ENCODE measurements at places on chromosomes 3 and 15.

- no peak for DNase-seq
Observed at GRCh38 chr15:47331829-47332393, 385.4 kb upstream of the SEMA6D start.

GRCh38 chr3:50316657-50317242, 5.8 kb downstream of the HYAL2 start:
- DNase-seq, result no peak

DNA sequence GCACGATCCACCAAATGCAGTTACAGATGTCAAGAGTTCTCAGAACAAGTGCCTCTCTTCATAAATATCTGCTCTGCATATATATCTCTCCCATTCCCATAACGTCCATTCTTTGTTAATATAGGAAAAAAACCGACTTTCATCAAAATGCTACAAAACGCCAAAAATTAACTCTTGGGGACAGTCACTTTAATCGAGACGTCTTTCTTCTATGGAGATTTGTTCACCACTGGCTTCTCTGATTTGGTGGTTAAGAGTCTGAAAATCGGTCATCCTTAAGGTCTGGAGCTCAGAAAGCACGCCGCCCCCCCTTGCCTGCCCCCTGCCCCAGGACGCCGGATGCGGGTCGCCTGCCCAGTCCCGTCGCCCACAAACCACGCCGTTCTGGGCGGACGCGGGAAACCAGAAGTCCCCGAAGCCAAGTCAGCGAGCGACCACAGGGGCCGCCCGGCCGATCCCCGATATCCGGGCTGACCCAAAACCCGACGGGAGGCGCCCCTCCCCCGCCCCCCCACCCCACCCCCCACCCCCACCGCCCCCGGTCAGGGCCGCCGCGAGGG, 252.7 kb downstream of the TJP1 start:
- DNase-seq, result no peak

DNA sequence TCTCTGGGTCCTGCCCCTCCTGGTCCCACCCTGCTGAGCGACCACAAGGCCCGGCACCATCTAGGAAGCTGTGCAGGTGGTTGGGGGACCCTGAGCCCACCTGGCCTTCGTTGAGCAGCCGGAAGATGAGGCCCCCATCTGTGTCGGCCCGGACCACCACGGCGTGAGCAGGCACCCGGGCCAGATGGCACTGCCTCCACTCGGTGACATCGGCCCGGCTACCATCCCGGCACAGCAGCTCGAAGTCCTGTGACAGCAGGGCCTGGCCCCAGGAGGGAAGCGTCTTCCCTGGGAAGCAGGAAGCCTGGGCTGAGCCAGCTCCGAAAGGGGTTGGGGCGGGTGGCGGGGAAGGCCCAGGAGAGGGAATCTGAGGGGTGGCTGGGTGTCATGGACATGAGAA, 12.6 kb downstream of the MELTF start:
- no peak for DNase-seq

DNA sequence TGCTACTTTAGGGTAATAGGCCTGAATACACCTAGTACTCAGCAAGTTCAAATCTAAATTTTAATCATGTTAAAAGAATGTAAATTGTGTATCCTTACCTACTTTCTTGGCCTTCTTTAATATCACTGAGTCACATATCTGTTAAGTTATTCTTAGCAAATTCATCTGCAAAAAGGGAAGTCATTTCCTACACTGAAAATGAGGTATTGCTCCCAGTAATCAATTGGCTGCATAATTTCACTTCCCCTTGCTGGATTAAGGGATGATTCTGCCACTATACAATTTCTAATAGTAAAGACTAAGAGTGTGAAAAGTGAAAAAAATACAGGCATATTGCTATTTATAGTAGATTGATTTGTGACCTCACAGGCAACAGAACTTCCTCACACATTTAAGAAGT, 47.8 kb downstream of the CCDC54 start:
- no peak for DNase-seq

DNA sequence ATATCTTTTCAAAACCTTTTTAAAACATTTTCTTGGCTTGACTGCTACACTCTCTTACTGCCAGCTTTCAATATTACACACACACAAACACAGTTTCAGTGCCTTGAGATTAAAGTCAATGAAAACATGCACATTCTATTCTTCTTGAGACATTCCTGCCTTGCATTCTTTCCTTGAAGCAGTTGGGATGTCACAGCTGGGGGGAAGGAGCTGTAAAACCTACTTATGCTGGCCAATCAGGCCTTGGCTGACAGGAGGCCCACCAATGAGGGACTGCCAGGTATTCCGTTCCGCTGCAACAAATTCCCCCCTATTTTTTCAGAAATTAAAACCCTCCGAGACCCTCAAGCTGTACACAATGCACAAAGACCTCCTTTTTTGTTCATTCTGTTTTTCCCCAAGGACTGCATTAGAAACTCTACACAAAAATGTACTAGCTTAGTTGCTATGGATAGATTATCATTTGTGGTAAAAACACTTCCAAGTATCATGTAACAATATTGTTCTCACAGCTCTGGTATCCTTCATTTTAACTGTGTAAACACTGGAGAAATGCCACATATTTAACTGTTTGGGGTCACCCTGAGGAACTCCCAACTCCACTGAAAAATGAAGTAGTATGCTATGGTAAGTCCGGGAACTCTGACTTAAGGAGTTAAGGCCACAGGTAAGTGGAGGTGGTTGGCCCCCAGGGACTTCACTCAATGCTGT, 18.5 kb downstream of the FSTL1 start:
- DNase-seq, result peak; percentile 53

DNA sequence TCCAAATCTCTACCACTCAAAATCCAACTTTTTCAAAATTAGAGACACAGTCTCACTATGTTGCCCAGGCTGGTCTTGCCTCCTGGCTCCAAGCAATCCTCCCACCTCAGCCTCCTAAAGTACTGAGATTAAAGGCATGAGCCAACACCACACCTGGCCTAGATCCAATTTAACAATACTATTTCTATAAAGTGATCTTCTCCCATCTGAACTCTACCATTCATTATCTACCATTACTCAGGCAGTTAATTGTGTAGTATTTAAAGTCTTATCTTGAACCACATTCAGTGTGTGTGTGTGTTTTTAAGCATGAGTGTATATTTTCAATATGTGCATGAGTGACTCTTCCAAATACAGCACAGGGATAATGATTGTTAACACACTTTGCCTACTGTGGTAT, 77.0 kb downstream of the INO80 start:
- no peak for DNase-seq

- DNase-seq, result no peak
Observed at GRCh38 chr3:168251371-168251770, 155.6 kb upstream of the GOLIM4 start.

GRCh38 chr3:87491843-87492242, 215.5 kb upstream of the POU1F1 start:
- no peak for DNase-seq

- no peak for DNase-seq
Observed at GRCh38 chr15:99180086-99180963, 69.1 kb downstream of the TTC23 start.

- no peak for DNase-seq
Observed at GRCh38 chr3:125594125-125594524, 1.2 kb downstream of the OSBPL11 start.

DNA sequence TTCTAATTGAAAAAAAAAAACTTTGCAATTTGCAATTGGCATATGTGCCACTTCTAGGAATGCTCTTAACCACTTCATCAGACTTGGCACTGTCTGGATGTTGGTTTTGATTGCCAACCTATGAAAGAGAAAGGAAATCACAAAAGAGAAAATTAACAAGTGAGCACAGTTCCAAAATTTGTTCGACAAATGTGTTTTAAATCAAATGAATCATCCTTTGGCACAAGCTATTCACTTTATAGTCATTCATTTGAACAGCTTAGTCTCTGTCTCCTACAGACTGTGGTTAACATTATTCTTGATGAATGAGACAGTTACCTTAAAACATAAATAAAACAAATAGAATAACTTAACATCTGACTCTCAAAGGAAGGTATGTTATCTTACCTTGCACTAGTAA, 265.0 kb downstream of the EPHA3 start:
- no peak for DNase-seq
